Stimulated activated CD8-positive, alpha-beta memory T cell treated with anti-CD3 and anti-CD28 coated beads, Interleukin-7, amount 100 ng/mL, for 24 hours (primary cell): ENCODE measurements at places on chromosomes 5 and 9.

- peak; percentile 53 for DNase-seq
Observed at GRCh38 chr5:131252824-131253171, 11.1 kb upstream of the CDC42SE2 start.

DNA sequence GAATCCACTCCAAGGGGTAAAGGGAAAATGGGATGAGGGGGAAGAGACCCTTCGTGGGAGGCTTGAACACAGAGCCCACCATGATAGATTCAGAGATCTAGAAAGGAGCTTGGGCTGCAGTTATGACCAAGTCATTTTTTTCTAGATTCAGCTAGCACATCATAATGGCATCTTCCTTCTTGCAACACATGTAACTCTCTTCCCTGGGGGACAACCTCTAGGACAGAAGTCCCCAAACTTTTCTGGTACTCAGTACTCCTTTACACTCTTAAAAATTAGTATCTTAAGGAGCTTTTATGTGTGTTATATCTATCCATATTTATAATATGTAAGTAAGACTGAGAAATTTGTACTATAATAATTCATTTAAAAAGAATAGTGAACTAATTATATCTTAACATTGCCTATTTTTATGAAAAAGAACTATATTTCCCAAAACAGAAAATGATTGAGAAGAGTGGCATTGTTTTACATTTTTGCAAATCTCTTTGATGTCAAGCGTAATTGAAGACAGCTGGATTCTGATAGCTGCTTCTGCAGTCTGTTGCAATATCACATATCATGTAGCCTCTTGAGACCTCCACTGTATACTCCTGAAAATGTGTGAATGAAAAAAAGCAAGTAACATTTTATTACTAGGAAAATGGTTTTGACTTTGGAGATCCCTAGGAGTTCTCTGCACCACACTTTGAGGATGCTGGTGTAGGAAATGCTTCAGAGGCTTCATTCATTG, 875 bp downstream of the ACO1 start:
- DNase-seq: no peak

- no peak for DNase-seq
Observed at GRCh38 chr9:131099102-131099606, 2.8 kb downstream of the AIF1L start.

GRCh38 chr9:111058166-111058565, 19.9 kb upstream of the LPAR1 start:
- no peak for DNase-seq

GRCh38 chr9:106092083-106092482, 397.7 kb downstream of the TMEM38B start:
- no peak for DNase-seq

GRCh38 chr9:89367281-89367680, 49.0 kb downstream of the SECISBP2 start:
- no peak for DNase-seq

DNA sequence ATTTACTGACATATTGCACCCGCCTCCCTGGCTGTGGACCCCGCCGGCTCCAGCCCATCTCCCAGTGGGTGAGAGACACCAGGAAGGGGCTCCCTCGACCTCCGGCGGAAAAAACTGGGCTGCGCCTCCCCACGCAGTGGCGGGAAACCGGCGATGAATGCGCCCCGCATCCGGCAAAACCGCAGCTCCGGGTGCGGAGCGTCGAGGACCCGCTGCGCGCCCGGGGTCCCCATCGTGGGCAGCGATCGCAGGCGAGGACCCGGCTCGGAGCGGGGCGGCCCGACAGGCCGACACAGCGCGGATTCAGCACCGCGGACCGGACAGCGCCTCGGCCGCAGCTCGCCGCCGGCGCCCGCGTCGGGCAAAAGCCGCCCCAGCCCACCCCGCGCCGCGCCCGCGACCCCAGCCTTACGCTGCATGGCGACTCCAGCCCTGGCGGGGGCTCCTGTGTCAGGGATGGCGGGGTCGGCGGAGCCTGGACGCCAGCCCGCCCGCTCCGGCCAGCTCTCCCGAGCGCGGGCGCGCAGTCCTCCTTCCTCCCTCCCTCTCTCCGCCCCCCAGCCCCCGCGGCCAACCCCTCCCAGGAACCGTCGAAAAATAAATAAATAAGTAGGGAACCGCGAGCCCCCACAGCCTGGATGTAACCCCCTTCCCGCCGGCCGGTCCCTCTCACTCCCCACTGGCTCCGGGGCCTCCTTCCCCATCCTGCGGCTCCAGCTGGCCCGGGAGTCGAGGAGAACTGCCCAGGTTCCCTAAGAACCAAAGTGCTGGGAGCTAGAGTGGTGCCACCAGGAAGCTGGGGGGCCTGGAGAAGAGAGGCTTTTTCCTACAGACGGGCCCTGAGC, 3.1 kb downstream of the LHX3 start:
- DNase-seq: no peak

- DNase-seq: no peak
Observed at GRCh38 chr9:91945277-91946085, 4.5 kb downstream of the ROR2 start.

DNA sequence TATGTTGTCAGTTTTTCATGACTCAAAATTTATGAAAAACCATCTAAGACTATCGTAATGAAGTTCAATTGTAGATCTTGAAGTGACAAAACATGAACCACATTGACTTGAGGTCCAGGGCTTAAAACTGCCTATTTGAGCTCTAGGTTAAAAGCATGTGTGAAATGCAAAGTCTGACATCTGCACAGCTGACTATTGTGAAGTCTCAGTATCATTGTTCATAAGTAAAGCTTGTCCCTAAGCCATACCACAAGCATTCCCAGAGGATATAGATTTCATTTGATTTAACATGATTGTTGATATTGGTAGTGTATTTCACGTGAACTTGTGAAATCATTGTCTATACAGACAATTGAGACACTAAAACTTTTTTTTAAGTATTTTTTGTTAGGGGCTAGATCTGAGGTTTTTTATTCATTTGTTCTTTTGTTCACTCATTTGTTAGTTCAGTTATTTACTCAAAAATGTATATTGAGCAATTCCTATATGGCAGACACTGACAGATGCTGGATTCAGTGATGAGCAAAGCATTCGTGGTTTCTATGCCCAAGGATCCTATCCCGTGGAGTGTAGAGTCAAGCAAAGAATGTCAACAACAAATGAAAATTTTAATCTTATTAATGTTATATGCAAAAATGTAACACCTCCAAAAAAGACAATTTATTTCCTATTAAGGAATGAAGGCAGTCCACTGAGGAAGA, 485.2 kb downstream of the RAB3C start:
- DNase-seq: no peak

GRCh38 chr5:132501961-132502931, 11.7 kb upstream of the IRF1 start:
- DNase-seq: no peak

DNA sequence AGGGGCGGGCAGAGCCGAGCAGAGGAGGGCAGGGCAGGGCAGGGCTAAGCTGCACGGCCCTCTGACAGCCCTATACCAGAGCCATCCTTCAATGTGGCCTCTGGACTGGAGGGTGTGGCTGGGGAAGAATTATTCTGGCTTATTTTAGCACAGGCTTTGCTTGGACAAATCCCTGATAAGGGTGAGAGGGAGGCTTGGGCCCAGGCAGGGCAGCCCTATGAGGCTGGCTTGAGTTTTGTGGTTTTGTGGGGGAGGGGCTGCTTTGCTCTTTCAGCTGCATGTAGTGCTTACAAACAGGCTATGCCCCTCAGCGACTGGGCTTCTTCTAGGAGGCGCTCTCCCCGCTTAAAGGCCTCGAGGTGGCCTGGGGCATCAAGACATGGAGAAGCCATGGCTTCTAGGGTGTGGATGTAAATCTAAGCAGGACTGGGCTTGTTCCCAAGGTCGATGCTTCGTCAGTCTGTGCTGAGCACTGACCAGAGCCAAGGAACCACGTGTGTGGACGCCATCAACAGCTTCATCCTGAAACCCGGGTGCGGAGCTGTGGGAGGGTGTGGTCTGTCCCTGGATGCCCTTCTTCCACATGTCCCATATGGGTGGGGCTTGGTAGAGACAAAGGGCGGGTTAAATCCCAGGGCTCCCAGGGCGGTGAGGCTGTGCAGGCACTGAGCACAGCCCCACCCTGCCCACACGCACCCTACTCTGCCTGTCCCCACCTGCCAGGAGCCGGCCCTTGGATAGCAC, 45.7 kb upstream of the IPPK start:
- no peak for DNase-seq

GRCh38 chr5:157189223-157189622, 8.6 kb downstream of the ITK start:
- no peak for DNase-seq

GRCh38 chr9:83435301-83435700, 102.9 kb downstream of the FRMD3 start:
- no peak for DNase-seq

GRCh38 chr9:127403507-127404192, 6.7 kb downstream of the SLC2A8 start:
- no peak for DNase-seq
